NCI-H2081 (cell line): ENCODE measurements at places on chromosomes 1 and 21.
A peak's percentile ranks its signal among the peaks of the same experiment; 100 is the strongest.

DNA sequence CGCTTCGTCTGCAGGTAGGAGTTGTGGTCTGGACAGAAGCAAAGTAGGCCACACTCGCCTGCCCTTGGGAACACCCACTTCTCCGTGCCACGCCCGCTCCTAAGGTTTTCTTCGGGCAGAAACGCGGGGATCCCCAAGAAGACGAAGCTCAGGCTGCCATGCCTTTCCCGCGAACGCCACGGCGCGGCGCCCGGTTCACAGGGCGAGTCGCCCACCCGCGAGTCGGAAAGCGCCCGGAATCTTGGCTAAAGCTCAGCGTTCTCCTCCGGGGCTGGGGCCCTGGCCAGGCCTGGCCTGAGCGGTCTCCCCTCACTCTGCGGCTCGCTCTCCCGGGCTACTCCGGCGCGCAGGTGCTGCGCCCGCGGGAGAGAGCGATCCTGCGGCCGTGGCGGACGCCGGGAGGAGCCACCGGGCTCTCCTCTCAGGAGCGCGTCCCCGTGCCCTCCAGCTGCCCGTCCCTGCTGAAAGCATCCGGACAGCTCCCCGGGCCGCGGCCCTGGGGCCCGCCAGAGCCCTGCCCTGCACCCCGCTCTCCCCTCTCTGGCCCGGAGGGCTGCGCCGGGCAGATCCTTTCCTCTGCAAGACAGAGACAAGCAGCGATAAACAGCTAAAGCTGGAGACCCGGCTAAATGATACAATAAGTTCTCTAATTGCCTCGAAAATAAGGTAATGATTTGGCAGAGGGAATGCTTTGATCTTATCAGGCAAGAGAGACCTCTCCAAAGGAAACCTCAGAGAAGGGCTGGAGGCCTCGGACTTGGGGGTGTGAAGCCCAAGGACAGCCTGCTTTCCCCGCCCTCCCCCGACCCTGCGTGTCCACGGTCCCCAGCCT lies 6.7 kb upstream of the WNT2B start:
- peak; percentile 11 for DNase-seq

- DNase-seq: no peak
These were observed 132.9 kb upstream of the GJB5 start for GRCh38 chr1:34621916-34622315.

DNA sequence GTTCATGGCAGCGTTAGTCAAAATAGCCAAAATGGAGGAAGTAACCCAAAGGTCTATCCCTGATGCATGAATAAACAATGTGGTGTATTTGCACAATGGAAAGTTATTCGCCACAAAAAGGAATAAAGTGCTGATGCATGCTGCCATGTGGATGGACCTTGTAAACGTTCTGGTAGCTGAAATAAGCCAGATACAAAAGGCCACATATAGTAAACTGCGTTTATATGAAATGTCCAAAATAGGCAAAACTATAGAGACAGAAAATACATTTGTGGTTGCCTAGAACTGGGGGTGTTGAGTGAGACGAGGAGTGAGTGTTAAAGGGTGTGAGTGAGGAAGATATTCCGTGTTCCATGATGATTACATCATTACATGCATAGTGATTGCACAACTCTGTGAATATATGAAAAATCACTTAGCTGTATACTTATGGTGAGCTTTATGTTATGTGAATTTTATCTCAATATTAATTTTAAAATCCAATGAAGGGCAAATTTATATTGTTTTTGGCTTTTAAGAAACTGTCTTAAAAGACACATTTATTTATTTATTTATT lies 321.3 kb downstream of the KIF26B start:
- no peak for DNase-seq

- no peak for DNase-seq
These were observed 32.3 kb upstream of the ETS2 start for GRCh38 chr21:38773099-38774061.

- no peak for DNase-seq
These were observed at the start of gene MAEL for GRCh38 chr1:166988974-166989515. Gene MAEL (plus strand): TSS chr1:166989280. CDS start chr1:166989353, 73 bp downstream.

DNA sequence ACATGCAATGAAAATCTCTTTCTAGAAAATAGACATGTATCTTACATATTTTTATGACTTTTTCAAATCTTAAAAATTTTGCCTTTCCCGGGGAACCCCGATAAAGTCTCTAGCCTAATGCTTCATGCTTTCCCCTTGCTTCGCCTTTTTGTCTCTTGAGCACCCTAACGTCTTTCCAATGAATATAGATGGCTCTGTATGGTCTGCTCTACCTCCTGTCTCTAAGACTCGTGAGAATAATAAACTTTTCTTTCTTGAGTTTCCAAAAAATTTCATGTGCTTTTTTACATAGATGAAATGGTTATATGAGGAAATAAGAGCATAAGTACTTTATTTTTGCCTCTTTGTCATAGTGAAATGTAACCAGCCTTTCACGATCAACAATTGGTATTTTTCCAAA lies 202.6 kb downstream of the PDE4B start:
- no peak for DNase-seq

DNA sequence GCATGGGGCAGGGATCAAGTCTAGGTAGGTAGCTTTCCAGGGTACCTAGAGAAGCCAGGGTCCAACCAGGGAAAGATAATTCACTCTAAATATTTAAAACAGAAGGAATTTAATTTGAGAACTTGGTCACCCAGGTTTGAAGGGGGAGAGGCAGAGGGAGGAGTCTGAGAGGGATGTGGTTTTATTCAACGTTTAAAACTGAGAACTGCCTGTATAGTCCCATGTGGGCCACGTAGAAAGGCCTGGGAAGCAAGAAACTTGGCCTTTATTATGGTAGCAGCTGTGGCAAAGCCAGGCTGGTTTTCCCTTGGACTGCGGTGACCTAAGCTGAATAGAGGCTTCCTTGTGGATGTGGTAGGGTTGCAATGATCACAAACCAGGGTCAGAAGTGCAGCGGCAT lies 42.0 kb upstream of the DUSP10 start:
- no peak for DNase-seq

GRCh38 chr21:29396951-29397455 lies 98.3 kb downstream of the BACH1 start:
- no peak for DNase-seq

DNA sequence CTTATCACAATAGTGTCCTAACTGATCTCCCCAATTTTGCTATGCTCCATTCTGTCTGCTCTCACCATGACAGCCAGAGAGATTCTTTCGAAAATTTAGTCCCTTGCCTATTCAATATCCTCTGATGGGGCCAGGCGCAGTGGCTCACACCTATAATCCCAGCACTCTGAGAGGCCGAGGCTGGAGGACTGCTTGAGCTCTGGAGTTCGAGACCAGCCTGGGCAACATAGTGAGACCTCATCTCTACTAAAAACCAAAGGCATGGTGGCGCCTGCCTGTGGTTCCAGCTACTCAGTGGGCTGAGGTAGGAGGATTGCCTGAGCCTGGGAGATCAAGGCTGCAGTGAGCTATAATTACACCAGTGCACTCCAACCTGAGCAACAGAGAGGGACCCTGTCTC lies 16.1 kb upstream of the PDZK1IP1 start:
- DNase-seq: no peak

- DNase-seq: peak; percentile 62
These were observed 4.9 kb upstream of the NPL start for GRCh38 chr1:182784556-182785171.

DNA sequence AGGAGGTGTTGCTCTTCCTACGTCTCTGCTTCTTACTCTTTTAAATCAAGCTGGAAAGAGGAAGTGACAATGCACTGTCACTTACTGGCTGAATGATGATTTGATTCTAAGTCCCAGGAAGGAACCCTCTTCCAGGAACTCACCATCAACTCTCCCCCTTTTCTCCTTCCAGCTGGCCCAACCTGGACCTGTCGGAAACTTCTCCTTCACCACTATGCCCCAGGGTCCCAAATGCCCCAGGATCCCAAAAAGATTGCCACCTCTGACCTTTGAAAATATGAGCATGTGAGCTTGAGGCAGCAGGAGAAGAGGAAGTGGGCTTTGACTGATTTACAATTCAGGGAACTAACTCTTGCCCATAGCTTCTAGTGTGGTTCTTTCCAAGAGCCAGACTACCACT lies 5.3 kb upstream of the ADAMTS5 start:
- no peak for DNase-seq

GRCh38 chr21:37208056-37208721 lies 58.9 kb downstream of the VPS26C start:
- no peak for DNase-seq

DNA sequence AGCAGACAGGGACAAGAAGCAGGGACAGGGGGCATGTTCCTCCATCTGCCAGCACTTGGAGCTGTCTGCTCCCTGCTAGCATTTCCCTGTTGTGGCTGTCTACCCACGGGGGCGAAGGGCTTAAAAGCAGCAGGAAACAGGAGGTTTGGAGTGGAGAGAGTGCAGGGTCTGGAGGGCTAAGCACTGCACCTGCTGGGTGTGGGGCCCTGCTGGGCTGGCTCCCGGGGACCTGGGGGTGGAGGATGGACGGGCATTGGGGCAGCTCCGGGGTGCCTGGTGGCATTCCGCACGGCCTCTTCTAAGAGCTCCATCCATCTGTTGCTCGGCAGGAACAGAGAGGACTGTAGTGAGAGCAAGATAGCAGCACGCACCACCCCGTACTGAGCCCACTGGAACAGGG lies 21.2 kb downstream of the LRRC71 start:
- DNase-seq: no peak

- no peak for DNase-seq
These were observed 9.8 kb downstream of the PAX7 start for GRCh38 chr1:18640228-18641004.

DNA sequence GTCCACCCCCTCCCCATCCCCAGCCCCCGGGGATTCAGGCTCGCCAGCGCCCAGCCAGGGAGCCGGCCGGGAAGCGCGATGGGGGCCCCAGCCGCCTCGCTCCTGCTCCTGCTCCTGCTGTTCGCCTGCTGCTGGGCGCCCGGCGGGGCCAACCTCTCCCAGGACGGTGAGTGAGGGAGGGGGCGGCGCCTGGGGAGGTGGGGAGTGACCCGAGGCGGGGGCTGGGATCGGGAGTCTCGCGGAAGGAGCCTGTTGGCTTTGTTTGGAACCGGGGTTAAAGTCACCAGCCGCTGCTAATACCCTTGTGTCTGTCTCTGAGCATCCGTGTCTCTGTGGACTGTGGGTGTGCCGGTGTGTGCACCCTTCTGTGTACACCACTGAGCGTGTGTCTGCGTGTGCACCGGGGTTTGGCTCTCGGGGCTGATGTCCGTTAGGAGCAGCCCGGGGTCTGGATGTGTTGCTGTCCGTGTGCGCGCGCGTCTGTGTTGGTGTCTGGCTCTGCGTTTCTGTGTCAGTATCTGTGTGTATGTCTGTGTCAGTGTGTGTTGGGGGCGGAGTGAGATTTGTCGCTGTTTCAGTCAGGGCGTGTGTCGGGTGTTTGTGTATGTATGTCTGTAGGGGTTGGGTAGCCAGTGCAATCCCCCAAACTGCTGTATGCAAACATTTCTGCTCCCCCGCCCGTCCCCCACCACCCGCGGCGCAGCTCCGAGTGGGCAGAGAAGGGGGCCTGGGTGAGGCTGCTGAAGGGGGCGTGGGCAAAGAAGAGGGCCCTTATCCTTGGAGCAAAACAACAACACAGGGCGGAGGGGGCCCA lies 480 bp downstream of the CADM3 start:
- no peak for DNase-seq

- no peak for DNase-seq
These were observed at the start of gene MAP1LC3C for GRCh38 chr1:241999026-241999425. Gene MAP1LC3C (minus strand): TSS chr1:241999098. CDS start chr1:241999008, 90 bp downstream.

- no peak for DNase-seq
These were observed 18.1 kb downstream of the SIPA1L2 start for GRCh38 chr1:232611834-232612233.

DNA sequence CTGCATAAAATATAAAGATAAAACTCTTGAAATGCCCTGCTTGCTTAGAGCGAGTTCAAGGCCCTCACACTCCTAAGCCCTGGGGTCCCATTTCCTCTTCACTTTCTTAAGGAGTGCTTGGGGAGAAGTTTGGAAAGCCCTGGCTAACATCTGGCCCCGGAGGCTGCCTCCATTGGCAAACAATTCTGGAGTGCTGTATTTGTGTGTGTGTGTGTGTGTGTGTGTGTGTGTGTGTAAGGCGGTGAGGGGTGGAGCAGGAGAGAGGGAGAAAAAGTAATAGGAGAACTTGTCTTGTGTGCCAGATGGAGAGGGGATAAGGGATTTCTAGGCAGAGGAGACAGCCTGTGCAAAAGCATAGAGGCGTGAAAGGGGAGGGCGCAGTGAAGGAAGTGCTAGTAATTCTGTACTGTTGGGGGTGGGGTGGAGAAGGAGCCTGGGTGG lies 578 bp upstream of the TRIM62 start:
- DNase-seq: no peak

GRCh38 chr1:221263831-221264767 lies 384.9 kb downstream of the HLX start:
- peak; percentile 83 for DNase-seq

DNA sequence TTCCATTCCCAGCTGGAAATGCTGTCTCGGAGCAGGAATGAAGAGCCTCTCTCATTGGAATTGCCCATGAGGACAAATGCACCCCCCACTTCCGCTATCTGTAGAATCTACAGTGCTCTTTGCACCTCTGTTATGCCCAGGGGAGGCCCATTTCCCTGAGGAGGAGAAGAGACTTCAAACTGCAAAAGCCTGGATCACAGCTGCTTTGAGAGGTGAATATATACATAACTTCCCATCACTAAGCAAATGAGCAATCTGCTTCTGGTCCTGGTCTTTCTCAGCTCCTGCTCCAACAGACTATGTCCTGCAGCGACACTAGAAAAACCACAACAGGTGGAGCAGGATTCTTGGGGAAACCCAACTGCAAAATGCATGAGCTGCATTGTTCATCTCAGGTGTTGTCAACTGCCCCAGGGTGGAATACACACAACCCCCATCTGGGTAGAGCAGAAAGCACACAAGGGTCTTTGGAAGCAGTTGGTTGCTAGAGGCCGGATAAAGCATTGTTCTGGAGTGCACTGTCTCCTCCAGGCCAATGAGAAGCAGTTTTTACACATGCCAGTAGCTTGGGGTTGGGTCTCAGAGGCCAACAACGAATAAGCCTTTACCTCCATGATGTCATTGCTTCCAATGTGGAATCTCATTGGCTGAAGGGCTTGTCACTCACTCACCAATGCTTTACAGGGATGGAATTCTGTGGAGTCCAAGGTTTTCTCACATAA lies 67.7 kb upstream of the RAB4A start:
- peak; percentile 25 for DNase-seq

DNA sequence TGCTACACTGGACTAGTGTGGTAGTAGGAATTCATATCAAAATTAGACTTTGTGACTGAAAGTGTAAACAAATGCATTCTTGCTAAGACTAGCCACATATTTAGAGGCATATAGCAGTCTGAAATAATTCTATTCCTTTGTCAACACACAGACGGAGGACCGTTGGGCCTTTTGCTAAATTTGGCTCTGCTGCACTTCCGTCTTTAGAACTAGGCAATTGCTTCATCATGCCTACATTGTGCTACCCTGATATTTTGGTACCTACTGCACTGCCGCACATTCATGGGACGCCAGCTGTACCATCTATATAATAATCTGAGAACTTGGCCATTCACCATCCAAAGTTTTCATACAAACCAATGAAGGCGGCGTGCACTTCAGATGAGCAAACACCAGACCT lies 346.8 kb downstream of the KIF26B start:
- no peak for DNase-seq

- DNase-seq: no peak
These were observed 339.6 kb downstream of the PDE4B start for GRCh38 chr1:66132324-66132723.

- DNase-seq: no peak
These were observed 1.8 kb downstream of the SHC1 start for GRCh38 chr1:154968731-154969130.

GRCh38 chr1:213737398-213738035 lies 250.3 kb upstream of the PROX1 start:
- DNase-seq: no peak

- DNase-seq: peak; percentile 53
These were observed 37.9 kb downstream of the IL12RB2 start for GRCh38 chr1:67345556-67345955.

- no peak for DNase-seq
These were observed 38.2 kb downstream of the BCL9 start for GRCh38 chr1:147579532-147579931.
